ENCODE measurements at places on chromosomes 16 and 17. TPM values are rescaled to one million over a fixed set of nuclear protein-coding genes. Genes with fewer than 3 reads are reported as not detected.
A peak's percentile ranks its signal among the peaks of the same experiment; 100 is the strongest.

Gene KCNJ18
- total RNA-seq = not detected

GRCh38 chr16:23597003-23597756 lies 1.1 kb upstream of the NDUFAB1 start:
- DNase-seq = no peak

Gene NAGS
- 0.41 TPM for total RNA-seq

Gene CTRB2
- not detected for total RNA-seq

DNA sequence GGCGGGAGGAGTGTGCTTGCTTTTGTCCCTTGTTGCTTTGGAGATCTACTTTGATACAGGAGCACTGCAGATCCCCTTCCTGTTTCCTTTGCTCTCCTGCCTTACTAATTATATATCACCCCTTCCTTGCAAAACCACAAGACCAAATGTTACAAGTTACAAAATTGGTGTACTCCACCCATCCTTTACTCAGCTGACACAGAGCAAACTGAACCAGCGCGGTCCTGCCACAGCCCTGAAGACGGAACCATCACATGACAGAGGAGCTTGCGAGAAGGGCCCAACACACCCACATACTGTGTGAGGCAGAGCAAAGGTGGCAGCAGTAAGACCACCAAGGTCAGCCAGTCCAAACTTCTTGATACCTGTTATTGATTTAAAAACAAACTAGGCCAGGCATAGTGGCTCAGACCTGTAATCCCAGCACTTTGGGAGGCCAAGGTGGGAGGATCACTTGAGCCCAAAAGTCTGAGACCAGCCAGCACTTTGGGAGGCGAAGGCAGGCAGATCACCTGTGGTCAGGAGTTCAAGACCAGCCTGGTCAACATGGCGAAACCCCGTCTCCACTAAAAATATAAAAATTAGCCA lies 33.2 kb downstream of the CYTH1 start:
- no peak for DNase-seq

Gene AHSP
- total RNA-seq = 22.0 TPM

GRCh38 chr17:73863761-73864535 lies 219.7 kb upstream of the SDK2 start:
- DNase-seq = no peak

DNA sequence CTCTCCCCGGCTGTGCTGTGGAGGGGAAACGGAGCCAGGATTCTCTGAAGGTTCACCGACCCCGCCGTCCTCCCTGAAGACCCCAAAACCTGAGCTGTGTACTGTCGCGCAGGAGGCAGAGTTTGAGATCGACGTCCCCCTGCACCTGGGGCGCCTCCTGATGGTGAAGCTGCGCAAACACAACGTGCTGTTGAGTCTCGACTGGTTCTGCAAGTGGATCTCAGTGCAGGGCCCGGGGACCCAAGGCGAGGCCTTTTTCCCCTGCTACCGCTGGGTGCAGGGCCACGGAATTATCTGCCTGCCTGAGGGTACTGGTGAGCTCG lies 62.6 kb upstream of the TEKT1 start:
- DNase-seq = peak; percentile 36

- peak; percentile 68 for DNase-seq
Observed at GRCh38 chr16:1182316-1182671, 29.4 kb downstream of the CACNA1H start.

DNA sequence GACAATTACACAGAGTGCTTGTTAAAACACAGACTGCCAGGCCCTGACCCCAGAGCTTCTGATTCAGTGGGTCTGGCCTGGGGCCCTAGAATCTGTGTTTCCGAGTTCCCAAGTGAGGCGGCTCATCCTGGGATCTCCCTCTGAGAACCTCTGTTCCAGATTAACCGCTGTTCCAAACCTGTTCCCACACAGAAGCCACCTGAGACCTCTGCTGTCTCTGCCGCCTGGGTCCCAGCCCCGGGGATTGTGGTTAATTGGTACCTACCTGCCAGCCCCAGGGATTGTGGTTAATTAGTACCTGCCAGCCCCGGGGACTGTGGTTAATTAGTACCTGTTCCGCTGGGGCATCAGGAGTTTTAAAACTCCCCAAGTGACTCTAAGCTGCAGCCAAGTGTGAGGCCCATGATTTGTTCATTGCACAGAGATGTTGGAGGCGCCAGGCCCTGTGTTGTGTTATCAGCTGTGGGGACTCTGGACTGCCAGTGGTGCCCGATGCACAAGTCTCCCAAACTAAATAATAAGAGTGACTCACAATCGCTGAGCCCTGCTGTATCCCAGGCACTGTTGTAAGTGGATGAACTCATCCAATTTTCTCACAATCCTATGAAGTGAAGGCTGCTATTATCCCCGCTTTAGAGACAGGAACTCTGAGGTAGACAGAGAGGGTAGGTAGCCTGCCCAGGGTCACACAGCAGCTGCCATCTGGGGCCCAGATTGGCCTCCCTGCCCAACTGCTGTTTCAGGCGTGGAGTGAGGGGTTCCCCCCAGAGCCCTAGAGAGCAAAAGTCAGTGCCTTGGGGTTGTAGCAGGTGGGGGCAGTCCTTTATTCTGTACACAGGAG lies 219.7 kb downstream of the IRF8 start:
- DNase-seq = no peak

Gene TBX6
- 0.41 TPM for total RNA-seq

DNA sequence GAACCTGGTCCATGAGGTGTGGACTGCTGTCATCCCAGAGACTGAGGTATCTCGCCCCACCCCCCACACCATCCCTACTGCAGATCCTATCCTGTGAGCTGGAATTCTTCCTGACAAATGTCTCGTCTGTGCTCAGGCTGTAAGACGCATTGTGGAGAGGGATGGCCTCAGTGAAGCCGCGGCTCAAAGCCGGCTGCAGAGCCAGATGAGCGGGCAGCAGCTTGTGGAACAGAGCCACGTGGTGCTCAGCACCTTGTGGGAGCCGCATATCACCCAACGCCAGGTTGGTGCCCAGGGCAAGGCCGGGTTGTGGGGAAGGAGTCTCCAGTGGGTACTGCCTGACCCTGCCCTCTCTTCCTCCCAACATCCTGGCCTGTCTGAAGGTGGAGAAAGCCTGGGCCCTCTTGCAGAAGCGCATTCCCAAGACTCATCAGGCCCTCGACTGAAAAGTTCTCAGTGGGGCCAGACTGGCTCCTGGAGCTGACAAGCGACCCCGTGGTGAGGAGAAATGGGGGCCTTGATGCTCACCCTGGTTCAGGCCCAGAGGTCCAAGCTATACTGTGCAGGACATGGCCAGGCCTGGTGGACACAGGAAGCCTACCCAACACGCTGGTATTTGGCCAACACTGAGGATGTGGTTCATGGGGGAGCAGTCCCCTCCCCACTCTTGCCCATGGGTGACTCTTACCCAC lies 1.2 kb upstream of the MLX start:
- DNase-seq = no peak
